RWPE1 (cell line): ENCODE measurements at places on chromosomes 2 and 18.
A peak's percentile ranks its signal among the peaks of the same experiment; 100 is the strongest.

DNA sequence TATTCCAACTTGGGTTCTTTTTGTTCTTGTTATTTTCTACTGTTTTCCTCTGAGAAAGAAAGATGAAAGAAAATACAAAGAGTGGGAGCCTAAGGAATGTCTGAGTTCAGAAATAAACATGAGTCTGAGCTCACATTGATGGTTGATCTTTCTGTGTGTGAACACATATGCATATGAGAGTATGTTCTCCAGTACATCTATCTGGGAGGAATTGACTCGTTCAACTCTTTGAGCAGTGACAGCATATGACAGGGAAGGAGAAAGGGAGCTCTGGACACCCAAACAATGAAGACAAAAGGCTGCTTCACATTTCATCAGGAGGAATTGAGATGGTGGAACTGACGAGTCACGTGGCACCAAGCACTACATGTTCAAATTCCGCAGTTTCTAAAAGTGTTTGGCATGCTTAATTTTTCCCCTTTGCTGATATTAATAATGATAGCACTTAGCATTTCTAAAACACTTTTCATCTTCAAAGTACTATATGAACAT, 229.8 kb upstream of the ACVR2A start:
- DNase-seq, result no peak

DNA sequence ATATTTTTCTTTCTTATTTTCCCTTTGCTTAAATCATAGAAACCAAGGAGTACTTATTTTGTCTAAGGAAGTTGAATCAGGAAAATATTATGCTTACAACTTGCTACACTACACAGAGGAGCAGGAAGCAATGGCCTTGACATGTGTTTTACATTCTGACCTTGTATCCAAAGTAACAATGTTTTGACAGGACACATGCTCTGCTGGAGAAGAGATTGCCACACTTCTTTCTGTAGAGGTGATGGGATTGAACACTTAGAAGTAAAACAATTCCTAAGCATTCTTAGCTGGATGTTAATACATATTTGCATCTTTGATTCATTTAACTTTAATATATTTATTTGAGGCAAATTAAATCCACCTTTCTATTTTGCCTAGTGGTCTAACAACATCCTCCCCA, 929.1 kb downstream of the DSC3 start:
- DNase-seq, result no peak

DNA sequence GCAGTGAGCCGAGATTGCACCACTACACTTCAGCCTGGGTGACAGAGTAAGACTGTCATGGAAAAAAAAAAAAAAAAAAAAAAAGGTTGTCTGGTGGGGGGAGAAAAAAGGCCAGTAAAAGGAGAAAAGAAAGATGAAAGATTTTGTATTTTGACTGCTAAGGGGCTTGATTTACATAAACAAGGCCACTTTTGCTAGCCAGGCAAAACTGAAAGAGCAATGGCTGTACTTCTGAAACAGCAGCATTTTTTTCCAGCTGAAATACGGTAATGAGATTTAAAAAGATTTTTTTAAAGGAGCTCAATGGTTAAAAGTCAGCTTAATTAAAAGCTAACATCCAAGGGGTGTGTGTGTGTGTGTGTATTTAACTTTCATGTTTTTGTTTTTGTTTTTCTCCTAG, 11.3 kb upstream of the OXER1 start:
- DNase-seq, result no peak

DNA sequence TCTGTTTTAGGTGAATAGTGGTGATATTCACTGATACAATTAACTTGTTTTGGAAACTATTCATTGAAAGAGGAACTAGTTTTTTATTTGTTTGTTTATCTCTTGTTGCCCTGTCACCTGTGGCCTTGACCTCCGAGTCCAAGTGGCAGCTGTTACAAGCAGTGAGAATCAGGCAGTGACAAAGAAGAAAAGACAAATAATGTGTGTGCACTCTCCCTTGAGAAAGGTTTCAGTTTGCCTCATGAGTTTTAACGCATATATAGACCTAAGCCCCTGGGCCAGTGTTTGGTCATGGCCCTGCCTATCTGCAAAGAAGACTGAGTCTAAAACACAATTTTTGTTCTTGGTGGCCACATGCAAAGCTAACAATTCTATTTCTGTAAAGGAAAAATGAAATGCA, 15.3 kb downstream of the KYNU start:
- no peak for DNase-seq

DNA sequence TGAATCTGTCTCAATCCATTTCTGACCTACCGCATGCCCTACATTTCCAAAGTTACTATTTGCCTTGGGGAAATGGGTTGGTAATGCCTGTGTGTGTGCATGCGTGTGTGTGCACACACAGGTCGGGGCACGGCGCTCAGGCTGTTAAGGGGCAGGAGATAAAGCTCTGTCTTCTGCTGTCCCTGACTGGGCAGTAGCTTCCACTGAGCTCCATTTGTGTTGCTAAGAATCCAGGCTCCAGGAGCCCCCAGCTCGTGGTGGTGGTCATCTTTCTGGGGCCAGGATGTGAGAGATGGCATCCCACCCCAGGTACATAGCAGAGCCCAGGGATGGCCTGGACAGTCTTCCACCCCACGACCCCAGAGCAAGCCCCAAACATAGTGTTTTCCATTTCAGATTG, 66.7 kb upstream of the HS6ST1 start:
- DNase-seq, result no peak

DNA sequence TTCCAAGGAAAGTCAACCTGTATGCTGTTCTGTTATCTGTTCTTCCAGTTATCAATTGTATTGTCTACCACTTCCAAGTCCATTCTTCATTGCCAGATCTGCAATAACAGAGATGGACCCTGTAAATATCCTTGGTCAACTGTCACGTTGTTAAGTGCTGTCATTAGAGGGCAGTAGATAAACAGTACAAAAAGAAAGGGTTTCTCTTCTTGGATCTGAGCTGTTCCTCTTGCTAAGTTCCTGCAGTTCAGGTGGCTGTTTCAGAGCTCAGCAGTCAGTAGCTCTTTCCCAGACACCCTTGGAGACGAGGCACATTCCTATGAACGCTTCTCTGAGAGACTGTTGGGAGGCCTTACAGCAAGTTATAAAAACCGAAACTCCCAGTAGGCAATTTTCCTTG, 957.1 kb upstream of the CHAC2 start:
- peak; percentile 2 for DNase-seq
